ENCODE measurements at places on chromosomes 1 and 21.
A peak's percentile ranks its signal among the peaks of the same experiment; 100 is the strongest.

DNA sequence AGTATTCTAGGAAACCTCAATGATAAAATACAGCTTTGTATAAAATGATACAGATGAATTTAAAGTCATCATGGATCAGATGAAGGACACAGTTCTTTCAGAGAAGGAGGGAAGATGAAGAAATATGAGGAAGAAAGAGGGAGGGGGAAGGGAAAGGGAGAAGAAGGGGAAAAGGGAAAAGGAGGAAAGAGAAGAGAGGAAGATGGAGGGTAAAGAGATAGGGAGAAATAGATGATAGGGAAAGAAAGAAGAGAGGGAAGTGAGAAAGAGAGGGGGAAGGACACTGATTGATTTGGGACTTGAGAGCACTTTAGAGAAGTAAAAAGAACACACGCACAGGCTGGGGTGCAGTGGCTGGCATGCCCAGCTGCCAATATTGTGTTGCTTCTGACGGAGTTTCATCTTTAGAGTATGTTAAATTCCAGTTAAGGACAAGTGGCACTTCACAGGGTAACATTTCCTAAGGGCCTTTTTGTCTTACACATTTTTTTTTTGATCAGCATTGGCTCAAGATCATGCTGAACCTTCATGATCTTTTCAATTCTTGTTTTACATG lies 235.9 kb upstream of the DMRTA2 start:
- DNase-seq = no peak

DNA sequence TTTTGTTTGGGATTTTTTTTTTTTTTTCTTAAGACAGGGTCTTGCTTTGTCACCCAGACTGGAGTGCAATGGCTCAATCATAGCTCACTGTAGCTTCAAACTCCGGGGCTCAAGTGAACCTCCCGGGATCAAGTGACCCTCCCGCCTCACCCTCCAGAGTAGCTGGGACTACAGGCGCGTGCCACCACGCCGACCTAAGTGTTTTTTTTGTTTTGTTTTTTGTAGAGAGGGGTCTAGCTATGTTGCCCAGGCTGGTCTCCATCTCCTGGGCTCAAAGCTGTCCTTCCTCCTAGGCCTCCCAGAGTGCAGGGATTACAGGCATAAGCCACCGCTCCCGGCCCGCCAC lies 776 bp downstream of the HLCS start:
- DNase-seq = no peak

DNA sequence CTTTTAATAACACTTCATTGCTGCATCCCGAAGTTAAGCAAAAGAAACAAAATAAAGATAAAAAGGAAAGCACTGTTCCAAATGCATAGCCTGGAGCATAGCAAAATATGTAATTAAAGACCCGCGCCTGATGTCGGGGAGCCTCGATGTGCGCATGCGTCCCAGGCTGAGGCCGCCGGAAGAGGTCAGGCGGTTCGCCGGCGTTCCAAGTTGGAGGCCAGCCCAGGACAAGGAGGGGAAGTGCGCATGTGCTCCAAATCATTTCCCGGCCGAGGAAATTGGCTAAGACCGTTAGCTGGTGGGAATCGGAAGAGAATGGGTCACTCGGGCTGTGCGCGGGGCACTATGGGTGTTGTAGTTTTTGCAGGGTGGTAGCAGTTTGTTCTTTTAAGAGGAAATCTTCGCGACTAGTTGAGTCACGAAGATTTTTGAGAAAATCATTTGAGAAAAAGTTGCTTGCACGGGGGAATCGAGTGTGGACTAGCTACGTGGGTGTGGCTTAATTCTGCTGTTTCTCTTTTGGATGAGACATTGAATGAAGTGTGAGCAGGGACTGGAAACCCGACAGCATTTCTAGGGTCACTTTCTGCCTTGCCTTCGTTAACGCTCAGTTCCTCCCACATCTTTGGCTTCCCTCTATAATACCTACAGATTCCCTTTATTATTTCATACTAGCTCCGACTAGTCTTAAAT lies 31.0 kb upstream of the CD1D start:
- DNase-seq = peak; percentile 75

- DNase-seq = no peak
Observed at GRCh38 chr1:106755682-106756406, 300.6 kb upstream of the PRMT6 start.

- no peak for DNase-seq
Observed at GRCh38 chr1:1361233-1361981, 3.1 kb upstream of the MXRA8 start.

GRCh38 chr1:232597721-232598120 lies 32.2 kb downstream of the SIPA1L2 start:
- no peak for DNase-seq

DNA sequence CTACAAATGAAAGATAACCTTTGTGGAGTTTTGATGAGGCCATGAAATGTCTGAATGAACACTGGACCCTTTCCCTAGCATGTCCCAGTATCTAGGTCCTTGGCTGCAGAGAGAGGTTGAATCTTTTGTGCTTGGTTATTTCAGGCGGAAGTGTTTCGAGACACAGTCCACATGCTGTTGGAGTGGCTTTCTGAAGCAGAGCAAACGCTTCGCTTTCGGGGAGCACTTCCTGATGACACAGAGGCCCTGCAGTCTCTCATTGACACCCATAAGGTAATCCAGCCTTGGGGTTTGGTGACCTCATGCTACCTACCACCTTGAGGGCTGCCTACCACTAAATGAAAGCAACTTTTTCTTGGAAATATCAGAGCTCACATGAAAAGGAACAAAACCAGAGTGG lies 38.9 kb upstream of the BMP8A start:
- no peak for DNase-seq

DNA sequence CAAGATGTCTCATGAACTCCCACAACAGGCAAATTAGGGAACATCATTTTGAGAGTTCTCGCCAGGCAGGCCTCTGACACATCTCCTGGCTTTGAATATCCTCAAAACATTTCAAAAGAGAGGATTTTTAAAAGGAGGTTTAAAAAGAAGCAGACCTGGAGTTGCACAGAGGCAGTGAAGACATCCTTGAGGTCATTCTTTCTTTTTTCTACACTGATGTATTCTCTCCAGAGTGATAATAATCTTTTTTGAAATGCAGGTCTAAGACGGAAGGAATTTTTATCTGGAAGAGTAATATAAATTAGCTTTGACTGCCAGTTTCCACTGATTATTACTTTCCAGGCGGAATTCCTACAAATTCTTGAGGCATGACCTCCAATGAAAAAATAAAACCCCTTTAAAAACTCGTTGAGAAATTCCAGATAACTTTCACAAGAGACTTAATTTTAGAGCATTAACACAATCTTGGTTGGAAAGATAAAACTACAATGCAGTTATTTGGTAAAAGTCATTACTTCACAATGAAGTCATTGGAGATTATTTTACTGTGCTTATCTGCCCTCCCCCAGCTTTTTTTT lies 125.0 kb downstream of the LYPLAL1 start:
- no peak for DNase-seq

GRCh38 chr21:45873866-45874265 lies 107.7 kb upstream of the COL6A1 start:
- no peak for DNase-seq

DNA sequence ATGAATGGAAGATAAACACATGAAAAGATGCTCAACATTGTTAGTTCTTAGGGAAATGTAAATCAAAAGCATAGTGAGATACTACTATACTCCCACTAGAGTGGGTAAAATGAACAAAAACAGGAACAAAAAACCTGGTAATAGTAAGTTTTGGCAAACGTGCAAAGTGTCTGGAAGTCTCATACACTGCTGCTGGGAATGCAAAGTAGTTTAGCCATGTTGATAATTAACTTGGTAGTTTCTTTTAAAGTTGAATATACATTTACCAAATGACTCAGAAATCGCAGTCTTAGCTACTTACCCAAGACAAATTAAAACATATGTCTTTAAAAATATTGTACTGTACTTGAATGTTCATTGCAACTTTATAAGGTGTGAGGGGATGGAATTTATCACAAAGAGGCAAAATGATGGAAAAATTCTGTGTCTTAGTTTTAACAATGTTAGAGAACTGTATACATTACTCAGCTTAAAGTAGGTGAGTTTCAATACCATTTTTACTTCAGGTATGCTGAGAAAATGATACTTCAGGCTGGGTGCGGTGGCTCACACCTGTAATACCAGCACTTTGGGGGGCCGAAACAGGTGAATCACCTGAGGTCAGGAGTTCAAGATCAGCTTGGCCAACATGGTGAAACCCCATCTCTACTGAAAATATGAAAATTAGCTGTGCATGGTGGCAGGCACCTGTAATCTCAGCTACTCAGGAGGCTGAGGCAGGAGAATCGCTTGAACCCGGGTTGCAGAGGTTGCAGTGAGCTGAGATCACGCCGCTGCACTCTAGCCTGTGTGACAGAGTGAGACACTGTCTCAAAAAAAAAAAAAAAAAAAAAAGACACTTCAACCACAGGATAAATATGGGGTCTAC lies 102.3 kb downstream of the PDE4B start:
- no peak for DNase-seq

DNA sequence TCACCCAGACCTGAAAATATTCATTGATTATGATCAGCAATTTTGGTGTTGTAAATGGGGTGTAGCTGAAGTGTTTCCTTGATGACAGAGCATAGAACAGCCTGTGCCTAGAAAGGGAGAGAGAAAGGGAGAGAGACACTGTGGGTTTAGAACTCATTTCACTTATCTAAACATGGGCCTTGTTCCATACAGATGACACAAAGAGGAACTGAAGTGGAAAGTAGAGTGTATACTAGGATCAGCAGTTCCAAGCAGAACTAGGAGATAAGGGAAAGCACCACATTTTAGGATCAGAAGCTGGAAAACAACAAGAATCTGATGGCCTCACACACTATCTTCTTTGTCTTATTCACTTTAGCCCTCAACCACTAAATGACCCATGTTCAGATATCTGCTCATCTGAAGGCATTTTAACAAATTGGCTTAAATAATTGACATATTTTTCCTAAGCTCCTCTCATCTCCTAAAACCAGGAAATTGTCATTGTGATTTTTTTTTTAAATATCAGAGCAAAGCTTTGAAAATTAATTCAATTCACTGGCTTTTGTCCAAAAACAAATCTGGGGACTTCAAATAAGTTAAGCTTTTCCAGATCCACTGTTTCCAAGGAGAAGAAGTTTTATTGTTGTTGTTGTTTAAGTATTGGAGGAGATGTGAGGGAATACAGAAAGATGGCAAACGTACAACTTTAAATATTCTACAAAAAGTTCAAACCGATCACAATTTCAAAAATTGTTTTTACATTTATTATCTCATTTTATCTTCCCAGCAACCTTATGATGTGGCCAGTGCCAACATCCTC lies 103.8 kb downstream of the LYPLAL1 start:
- DNase-seq = no peak

DNA sequence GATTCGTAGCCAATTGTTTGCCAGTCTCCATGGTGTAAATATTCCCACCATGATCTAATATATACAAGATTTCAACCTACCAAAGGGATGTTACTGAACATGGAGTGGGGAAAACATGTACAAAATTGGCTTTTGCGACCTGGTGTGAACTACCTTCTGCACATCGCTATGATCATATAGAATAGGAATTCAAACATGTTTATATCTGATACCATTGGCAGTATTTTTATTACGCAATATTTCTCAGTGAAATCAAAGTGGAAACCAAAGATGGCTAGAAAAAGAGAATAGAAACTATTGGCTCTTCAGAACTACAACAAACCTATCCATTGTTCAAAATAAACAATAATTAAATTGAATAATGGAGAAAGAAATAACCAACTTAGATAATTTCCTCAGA lies 285.1 kb downstream of the TPR start:
- no peak for DNase-seq

- DNase-seq = no peak
Observed at GRCh38 chr1:42956739-42957138, 1.9 kb downstream of the SLC2A1 start.

DNA sequence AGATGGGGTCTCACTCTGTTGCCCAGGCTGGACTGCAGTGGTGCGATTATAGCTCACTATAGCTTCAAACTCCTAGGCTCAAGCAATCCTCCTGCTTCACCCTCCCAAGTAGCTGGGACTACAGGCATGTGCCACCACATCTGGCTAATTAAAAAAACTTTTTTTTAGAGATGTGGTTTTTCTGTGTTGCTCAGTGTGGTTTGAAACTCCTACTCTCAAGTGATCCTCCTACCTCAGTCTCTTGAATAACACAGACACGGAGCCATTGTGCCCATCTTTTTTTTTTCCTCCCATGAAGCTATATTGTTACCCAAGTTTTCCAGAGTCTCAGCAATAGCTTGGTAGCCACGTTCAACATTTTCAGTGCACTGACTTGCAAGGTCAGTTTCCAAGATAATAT lies 2.7 kb downstream of the GIPC2 start:
- DNase-seq = no peak

- no peak for DNase-seq
Observed at GRCh38 chr1:59332983-59333382, 36.1 kb downstream of the FGGY start.

DNA sequence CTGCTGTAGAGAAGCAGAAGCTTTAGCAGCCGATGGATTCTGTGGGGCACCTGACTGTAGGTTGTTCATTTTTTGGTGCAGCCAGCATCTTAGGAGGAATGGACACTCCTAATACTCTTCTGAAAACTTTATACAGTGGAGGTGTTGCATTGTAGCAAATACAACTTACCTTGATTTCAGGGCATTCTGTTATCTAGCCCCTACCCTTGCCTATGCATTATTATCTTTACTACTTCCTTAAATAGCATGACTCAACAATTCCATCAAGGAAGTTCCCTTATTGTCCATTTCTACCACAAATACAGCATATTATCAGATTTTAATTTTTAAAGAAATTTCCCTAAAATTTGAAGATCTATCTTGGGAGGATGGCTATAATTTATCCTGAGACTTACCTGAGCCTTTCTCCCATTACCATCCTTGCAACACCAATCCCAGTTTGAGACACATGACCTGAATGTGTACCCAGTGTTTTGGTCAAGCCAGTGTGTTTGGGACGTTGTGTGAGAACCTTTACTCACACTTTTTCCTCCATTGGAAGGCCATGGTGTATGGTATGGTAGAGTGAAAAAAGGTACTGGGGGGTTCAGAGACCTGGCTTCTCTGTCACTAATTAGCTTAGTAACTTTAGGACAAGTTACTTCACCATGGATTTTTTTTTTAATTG lies 9.2 kb downstream of the POU2F1 start:
- no peak for DNase-seq

GRCh38 chr1:198363625-198364151 lies 176.8 kb downstream of the ATP6V1G3 start:
- DNase-seq = no peak

DNA sequence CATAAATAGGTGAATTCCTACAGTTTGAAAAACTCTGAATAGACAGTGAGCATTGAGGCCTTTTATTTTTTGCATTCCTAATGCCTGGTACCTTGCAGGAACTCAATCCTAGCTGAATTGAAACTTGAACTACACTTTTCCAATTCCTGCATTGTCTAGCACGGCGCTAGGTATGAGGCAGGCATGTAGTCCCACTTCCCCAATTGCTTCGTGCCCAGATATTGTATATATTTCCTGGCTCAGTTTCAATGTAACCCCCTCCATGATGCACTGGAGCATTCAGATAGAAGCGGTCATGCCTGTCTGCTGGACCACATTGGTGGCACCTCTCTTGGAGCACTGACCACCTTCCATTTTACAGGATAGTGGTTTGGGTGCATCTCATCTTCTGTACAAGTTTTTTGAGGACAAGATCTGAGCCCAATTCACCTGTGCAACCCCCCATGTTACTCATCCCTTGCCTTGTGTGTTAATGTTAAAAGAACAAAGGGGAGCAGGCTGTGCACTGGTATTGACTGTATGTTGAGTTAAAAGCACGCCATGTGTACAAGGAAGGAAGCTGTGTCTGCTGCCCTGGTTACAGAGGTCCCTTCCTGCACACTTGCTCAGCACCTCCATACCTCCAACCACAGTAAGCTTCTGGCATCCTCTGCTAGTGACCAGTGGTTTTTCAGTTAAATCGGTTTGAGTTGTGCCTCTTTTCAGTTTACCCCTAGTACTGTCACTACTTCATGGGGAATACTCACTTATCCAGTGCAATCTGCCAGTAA lies 10.0 kb upstream of the RAB7B start:
- DNase-seq = no peak

Measured in activated naive CD4-positive, alpha-beta T cell treated with Interleukin-2 at 50 U/mL for 16 hours (primary cell).